ENCODE measurements at places on chromosomes 12 and 14.

DNA sequence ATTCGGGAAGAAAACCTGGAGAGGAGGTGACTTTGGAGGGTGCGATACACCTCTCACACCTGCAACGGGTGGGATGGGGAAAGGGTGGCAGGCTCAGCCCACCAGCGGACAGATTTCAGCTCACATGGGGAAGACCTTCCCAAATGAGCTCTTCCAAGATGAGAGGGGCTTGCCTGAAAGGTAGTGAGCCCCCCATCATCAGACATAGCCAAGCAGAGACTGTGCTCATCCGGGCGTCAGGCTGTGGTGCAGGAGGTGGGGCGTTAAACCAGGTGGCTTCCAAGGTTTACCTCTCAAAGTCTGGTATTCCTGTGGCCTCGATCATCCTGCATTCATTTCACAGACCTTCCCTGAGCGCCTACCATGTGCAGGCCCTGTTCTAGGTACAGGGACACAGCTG lies 105.4 kb upstream of the FKBP4 start:
- no peak for DNase-seq

- DNase-seq: no peak
Measured at GRCh38 chr12:16622338-16622737, 16.4 kb upstream of the LMO3 start.

GRCh38 chr14:30971586-30971985 lies 53.9 kb upstream of the AP4S1 start:
- DNase-seq: no peak

- DNase-seq: no peak
Measured at GRCh38 chr14:104221071-104221625, 82.8 kb downstream of the KIF26A start.

GRCh38 chr12:83827860-83828259 lies 1084.7 kb downstream of the SLC6A15 start:
- DNase-seq: no peak

DNA sequence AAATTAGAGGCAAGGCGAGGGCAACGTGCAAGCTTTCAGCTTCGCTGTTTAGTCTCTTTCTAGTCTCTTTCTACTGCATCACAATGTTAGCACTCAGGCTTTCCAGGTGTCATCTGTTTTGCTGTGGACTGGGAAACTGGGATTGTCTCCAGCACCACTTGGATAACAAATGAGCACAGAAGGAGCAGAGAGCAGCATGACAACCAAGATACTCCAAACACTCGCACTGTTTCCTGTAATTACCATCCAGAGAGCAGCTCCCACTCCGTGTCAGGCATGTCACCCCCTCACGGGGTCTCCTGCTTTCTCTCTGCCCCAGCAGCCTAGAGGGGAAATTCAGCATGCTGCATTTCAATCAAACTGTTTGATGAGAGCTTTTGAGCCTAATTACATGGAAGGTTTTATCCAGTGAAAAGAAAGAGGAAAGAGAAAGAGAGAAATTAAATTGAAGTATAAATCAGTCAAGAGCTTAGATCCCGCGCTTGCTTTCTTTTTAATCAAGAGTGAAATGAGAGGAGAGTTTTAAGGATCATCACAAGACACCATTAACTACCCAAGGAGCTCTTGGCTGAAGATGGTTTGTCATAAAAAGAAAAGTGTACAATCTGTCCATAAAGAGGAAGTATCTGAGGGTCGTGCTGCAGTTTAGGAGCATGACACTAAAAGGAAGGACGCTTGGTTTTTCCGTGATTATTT lies 917.7 kb downstream of the DIO2 start:
- no peak for DNase-seq

DNA sequence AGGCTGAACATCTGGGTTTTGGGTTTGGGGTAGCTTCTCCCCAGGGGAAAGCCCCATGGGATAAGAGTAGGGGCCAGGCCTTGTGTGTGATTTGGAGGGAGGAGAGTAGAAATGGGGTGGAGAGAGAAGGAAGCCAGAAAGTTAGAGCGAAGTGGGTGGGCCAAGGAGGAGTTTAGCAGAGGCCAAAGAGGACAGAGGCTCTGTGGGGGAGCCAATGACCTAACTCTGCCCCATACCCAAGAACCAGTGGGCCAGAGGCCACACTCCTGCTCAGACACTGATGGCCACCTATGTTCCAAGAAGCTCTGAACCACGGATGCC lies 9.3 kb downstream of the ZNF385A start:
- no peak for DNase-seq

GRCh38 chr14:32947792-32948191 lies 9.1 kb downstream of the NPAS3 start:
- no peak for DNase-seq
